Stimulated activated CD4-positive, alpha-beta T cell treated with anti-CD3 and anti-CD28 coated beads, Interleukin-15, amount 100 ng/mL, for 1 hour (primary cell): ENCODE measurements at places on chromosomes 1 and 21.

GRCh38 chr1:155173478-155174323 lies at the start of gene TRIM46:
TSS of gene TRIM46 (plus strand) at chr1:155173849. CDS start at chr1:155173967, 118 bp downstream.
- DNase-seq: no peak

GRCh38 chr1:229019663-229020271 lies 251.1 kb upstream of the RAB4A start:
- no peak for DNase-seq

- DNase-seq: no peak
Observed at GRCh38 chr1:32830092-32830852, 12.8 kb downstream of the S100PBP start.

- no peak for DNase-seq
Observed at GRCh38 chr1:10888291-10888690, 91.8 kb upstream of the CASZ1 start.

GRCh38 chr1:65741993-65742392 lies 50.7 kb upstream of the PDE4B start:
- DNase-seq: no peak

DNA sequence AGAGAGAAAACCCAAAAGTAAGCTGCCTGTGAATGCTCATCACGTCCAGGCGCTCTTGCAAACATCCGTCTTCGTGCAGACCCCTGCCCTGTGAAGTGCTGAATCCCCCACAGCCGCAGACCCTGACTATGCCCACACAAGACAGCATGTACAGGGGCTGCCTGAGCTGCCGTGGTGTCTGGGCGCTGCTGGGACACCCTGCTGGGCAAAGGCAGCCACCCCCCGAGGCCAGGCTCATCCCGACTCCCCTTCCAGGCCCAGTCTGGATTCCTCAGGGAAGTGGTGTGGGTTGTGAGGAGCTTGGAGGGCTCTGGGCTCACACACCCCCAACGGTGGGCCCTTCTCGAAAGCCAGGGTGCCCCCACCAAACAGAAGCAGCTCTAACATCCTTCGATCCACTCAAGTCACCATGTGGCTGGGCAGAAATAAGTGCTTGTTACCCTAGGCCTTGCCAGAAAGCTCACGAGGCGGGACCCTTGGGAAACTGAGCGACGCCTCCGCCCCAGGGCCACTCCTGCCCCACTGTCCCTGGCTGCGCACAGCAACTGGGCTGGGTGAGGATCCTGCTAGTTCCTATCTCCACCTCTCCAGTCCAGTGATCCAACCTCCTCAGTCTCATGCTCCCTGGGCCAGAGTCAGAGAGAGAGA lies 4.8 kb upstream of the WNT9A start:
- DNase-seq: no peak

GRCh38 chr21:38908537-38908936 lies 102.8 kb downstream of the ETS2 start:
- DNase-seq: no peak

- no peak for DNase-seq
Observed at GRCh38 chr1:58741678-58742553, 41.9 kb downstream of the JUN start.

DNA sequence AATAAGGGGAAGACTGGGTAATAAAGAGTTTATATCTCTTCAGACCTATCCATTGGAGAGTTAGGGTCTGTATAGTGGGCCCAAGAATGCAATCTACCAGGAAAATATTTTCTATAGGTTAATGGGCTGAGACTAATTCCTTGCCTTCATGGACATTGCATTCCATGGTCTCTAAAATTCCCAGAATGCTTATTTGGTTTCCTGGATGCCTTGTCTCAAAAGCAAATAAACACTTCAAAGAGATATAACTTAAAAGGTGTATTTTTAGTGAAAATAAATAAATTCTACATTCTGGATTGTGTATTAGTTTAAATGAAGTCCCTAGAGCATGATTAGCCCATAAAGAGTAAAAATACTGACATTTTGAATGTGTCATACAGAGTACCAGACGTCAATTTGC lies 550.1 kb upstream of the PKN2 start:
- DNase-seq: no peak

DNA sequence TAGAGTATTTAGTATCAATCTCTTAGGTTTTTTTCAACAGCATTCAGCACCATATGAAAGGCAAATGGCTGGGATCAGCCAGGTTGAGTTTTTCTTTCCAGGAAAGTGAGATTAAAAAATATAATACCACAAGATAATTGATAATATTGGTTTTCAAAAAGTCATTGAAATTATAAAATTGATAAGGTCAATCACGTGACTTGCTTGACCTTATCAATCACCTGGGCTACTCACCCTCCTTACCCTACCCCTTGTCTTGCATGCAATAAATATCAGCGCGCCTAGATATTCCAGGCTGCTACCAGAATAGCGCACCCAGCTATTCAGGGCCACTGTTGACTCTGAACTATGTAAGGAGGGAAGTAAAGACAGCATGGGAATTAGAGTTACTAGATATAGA lies 31.5 kb downstream of the EBNA1BP2 start:
- no peak for DNase-seq

DNA sequence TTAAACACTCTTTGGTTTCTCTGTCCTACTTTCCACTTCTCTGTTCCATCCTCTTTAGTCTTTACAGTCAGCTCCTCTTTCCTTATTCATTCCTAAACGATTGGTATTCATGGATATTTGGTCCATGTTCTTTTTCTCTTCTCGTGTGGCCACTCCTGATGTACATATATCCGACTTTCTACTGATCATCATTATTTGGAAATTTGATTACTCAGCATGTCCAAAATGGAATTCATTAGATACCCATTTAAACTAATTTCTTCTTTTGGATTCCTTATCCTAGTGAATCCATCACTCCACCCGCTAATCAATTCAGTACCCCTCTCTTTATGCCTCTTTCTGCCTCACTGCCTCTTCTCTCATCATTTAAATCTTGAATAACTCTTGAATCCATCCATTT lies 43.8 kb upstream of the TNFSF18 start:
- DNase-seq: no peak

DNA sequence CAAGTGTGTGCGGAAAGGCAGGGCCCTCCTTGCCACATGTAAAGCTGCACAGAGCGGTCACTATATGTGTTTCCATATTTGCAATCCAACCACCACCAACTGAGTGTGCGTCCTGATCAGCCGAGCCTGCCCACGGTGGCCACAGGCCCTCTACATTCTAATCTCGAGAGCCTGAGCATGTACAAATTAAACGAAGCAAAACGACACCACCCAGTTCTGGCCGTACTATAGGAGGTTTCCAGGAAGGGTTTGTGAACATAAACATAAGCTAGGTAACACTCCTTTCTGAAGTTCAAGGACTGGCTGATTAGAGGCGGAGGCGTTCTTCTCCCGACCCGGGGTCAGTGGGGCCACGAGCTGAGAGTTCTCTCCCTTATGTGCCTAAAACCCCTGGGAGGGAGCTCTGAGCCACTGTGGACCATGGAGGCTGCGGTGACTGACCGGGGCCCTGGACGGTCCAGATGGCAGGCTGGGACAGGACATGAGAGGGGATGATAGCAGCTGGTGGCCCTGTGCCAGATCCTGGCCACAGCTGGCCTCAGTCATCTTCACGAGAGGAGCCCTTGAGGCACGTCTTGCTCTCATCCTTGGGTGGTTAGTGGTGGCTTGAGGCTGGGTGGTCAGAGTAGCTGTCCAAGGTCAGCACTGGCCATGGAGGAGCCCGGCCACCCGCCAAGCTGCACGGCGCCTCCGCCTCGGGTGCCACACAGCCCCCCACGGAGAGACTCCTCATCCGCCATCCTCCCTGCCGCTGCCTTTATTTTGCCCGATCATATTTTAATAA lies 39.1 kb upstream of the TRAPPC10 start:
- no peak for DNase-seq

DNA sequence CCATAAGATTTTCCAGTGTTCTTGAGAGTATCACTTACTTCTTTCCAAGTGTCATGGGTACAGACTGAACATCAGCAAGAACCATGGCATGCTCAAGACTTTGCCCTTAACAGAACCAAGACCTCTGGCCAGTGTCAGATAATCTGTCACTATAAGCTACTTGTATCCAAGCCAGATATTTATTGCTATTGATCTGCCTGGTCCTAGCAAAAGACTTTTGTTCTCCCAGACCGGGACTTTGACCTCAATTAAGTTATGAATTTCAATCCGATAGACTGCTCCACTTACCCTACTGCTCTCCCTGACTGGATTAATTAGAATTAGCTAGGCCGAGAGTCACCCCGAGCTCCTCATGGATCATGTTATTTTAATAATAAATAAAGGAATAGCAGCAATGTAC lies 129.6 kb downstream of the ACBD6 start:
- DNase-seq: no peak

DNA sequence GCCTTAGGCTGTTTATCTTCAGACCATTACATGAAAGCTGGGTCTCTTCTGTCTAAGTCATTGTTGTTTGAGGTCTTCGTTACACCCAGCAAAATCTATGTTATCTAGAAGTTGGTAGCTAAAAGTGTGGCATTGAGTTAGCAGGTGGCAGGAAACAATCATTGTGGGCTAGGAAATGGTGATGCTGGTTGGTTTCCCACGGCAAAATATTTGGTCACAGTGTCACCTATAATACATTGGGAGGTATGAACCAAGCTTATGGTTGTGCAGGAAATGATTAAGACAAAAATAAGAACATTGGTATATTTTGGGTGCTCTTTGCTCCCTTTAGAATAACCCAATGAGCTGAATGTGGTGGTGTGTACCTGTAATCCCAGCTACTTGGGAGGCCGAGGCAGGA lies 169.7 kb downstream of the TRIM33 start:
- DNase-seq: no peak

- DNase-seq: no peak
Observed at GRCh38 chr21:38488640-38489270, 9.5 kb downstream of the ERG start.

DNA sequence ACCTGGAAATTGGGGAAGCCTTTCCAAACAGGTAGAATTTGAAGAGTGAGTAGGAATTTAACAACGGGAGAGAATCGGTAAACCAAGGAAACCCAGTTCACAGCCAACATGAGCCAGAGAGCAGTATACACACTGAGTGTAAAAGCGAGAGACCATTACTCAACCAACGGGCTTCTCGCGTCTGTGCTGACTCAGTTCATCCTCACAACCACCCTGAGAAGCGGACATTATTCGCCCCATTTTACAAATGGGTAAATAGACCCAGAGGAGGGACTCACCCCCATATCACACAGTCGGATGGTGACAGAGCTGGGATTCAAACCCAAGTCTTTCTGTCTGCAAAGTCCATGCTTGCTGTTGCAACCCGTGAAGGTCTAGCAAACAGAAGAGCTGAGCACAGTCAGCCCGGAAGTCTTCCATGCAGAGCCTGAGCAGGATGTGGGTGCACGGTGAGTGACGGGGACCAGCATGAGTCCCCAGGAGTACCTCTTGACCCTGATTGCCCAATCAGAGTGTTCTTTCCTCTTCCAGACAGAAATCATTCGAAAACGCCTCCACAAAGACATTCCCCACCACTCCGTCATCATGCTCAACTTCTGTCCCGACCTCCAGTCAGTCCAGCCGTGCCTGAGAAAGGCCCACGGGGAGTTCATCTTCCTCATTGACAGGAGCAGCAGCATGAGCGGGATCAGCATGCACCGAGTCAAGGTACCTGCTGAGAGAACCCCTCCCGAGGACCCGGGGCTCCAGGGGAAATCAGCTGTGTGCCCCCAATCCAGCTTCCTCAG lies 32.3 kb downstream of the VWA5B1 start:
- DNase-seq: no peak

DNA sequence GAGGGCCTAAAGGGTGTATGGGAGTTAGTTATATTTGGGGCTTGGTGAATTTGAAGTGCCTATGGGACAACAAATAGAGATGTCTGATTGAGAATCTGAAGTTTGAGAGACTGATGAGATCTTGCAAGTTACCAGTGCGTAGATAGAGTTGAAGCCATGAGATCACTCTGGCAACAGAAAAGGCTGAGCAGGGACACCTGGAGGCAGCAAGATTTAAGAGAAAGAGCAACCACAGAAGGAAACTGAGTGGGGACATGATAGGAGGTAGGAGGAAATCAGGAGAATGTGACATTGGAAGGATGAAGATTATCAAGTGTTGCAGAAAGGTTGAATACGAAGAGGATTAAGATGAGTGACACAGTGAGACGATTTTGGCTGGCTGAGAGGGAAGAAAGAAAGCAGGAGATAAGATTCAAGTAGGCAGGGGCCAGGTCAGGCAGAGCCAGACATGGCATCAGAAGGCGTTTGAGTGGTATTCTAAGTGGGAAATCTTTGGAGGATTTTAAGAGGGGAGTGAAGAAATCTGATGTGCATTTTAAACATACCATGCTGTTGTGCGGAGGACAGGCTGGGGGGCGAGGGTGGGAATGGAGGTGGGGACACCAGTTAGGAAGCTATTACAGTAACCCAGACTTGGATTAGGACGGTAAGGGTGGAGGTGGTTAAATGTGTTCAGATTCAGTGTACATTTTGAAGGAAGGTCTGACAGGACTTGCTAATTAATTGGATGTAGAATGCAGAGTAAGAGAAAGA lies 3.0 kb upstream of the MPL start:
- no peak for DNase-seq

DNA sequence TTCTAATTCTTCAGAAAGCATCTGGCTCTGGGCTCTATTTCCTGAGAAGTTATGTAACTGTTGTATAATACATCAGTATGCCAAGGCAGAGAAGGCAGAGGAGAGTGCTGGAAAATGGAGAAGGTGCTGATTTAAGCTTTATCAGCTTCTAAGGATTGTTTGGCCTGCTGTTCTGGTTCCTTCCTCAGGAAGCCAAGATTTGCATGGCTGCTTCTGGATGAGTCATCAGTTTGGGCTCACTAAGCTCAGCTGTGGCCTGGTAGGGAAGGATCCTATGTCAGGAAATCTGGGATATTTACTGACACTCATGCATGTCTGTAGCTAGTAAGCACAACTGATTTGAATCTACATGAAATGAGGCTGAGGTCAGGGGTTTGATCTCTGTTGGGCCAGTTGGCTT lies 73.2 kb upstream of the ADGRL4 start:
- DNase-seq: no peak

DNA sequence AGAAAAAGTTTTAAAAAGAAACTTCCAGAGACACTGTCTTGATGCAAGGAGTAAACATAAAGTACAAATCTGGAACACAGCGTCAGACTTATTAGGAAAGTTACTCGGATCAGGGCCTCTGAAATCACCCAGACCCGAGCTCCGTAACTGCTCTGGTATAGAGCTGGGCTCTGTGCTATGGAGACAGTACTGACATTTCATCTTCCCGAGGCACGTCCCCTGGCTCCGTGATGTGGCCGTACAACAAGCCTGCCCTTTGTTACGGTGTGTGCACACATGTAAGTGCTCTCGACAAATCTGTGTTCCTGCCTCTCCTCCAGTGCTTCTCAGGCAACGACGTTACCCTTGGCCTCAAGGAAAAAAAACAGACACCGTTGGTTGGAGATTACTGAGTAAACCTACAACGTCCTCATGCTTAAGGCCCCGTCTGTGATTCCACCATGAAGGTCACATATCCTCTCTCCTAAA lies 107.0 kb upstream of the IRF2BP2 start:
- no peak for DNase-seq

DNA sequence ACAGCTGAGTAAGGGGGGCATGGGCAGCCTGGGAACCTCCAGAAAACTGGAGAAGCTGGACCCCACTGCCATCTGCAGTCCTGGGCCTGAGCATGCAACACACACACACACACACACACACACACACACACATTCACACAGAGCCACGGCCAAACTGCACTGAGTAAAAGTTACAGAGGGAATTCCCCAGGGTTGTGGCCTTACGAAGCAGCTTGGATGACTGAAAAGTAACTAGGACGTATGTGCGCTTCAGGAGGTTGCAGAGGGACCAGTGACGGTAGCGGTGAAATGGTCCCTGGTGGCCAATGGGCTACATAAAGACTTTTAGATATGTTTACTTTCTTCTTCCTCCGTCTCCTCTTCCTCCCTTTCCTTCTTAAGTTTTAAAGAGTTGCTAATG lies 232.5 kb upstream of the TMEM51 start:
- DNase-seq: no peak

GRCh38 chr1:5495596-5496410 lies 496.4 kb downstream of the NPHP4 start:
- DNase-seq: no peak
